ENCODE measurements at places on chromosomes 7 and 10. TPM values are rescaled to one million over a fixed set of nuclear protein-coding genes. Genes with fewer than 3 reads are reported as not detected.

PNLIPRP3 gene
- total RNA-seq, result not detected

PGAM2 gene
- 0.66 TPM for total RNA-seq

OIT3 gene
- total RNA-seq, result not detected

HOXA1 gene
- total RNA-seq, result 0.42 TPM

EPO gene
- total RNA-seq, result not detected

- no peak for DNase-seq
- no peaks in the 10 kb centered on the region for H3K27me3 ChIP-seq
- no peak overlapping the region for H3K4me3 ChIP-seq
- H3K4me1 ChIP-seq, result peaks cover 8% of the 10 kb centered on the region
These were observed 114.3 kb upstream of the NOBOX start for GRCh38 chr7:144517749-144518148.

DNA sequence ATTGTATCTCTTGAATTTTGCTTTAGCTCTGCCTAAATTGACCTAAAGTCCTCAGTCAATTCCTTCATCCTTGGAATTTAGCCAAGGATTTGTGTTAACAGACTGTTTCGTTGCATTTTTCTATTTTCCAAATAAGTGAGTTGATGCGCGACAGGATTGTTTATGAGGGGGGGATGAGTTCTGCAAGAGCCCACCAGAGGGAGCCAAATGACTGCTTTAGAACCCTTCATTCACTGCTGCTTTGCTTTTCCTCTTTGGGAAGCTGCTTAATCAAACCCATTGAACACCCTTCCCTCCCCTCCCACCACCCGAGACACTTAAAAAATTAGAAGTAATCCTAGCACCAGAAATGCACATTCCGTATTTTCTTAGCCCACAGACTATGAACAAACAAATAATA lies 33.7 kb upstream of the PTF1A start:
- H3K36me3 ChIP-seq, result no peaks in the 10 kb centered on the region
- peak; percentile 86 for DNase-seq
- H3K27ac ChIP-seq, result no peak overlapping the region

GRCh38 chr7:100065452-100066186 lies 15.9 kb downstream of the ZNF3 start:
- no peak for DNase-seq
- peaks cover 25% of the 10 kb centered on the region for H3K36me3 ChIP-seq
- H3K27ac ChIP-seq, result peak overlapping the region; percentile 60
- peaks cover 14% of the 10 kb centered on the region for H3K4me1 ChIP-seq
- H3K4me3 ChIP-seq, result no peak overlapping the region

- H3K36me3 ChIP-seq, result no peaks in the 10 kb centered on the region
- no peaks in the 10 kb centered on the region for H3K4me1 ChIP-seq
- H3K27me3 ChIP-seq, result no peaks in the 10 kb centered on the region
- no peak overlapping the region for H3K4me3 ChIP-seq
- no peak overlapping the region for H3K27ac ChIP-seq
These were observed 282.1 kb downstream of the KCND2 start for GRCh38 chr7:120554960-120555571.

DNA sequence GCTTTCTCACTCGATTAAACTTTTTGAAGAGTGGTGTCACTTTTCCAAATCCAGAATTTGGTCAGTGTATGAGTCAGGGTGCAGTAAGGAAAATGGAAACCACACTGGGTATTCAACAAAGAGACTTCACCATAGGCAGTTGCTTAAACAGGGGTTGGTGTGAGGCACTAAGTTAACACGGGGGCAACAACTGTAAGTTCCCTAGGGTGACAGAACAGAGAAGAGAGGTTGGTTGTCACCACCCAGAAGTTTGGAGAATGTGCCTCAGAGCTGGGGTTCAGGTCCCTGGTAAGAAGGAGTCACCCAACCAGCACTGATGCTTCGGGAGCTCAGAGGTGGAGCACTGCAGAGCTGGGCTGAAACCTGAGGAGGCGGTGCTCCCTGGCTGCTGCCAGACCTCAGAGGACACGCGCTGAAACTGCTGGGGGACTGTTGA lies 170.4 kb downstream of the ARID5B start:
- H3K4me1 ChIP-seq, result peaks cover 71% of the 10 kb centered on the region
- H3K27ac ChIP-seq, result no peak overlapping the region
- H3K4me3 ChIP-seq, result no peak overlapping the region
- H3K27me3 ChIP-seq, result no peaks in the 10 kb centered on the region
- no peak for DNase-seq

DNA sequence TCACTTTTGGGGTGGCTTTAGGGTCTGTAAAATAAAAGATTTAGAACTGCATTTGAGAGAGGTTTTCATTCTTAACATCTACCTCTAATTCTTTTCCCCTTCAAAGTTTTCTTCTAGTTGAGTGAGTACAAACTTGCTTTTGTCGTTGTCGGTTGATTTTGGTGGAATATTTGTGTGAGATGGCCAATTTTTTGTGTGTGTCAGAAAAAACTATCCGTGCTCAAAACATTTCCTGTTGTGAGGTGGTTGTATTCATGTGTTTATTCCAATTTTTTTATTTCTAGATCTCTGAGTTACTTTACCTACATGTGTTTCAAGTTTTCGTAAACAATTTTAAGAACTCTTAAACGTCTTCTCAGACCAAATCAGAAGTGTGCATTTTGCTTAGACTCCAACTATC lies 1.6 kb downstream of the AHR start:
- peak overlapping the region; percentile 95 for H3K27ac ChIP-seq
- H3K4me3 ChIP-seq, result peak overlapping the region; percentile 92
- no peaks in the 10 kb centered on the region for H3K36me3 ChIP-seq
- DNase-seq, result no peak
- H3K27me3 ChIP-seq, result no peaks in the 10 kb centered on the region

DNA sequence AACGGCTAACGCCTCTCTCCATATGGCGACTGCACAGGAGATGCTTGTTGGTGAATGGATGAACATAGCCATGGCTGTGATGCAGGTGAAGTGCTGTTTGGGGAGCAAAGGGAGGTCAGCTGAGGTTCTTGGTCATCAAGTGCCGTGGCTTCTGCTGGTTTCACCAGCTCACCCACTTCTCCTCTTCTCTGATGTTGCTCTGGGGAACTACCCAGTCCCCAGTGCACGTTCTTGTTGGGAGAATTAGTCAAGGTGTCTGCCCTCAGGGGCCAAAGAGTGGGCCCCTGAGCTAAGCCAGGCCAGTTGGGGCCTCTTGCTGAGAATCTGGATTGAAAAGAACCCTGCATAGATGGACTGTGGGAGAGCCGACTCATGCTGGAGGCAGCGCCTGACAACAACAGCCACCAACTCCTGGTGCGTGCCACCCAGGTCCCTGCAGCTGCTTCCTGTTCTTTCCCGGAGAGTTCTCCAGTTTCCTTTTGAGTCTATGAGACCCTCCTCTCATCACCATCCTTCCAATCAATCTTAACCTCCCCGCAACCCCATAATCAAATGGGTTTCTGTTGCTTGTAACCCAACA lies 3.0 kb downstream of the BTBD16 start:
- no peak overlapping the region for H3K27ac ChIP-seq
- no peaks in the 10 kb centered on the region for H3K27me3 ChIP-seq
- H3K4me1 ChIP-seq, result no peaks in the 10 kb centered on the region
- no peak overlapping the region for H3K4me3 ChIP-seq
- no peak for DNase-seq
- H3K36me3 ChIP-seq, result peaks cover 21% of the 10 kb centered on the region

GRCh38 chr7:6157685-6158423 lies 114.6 kb downstream of the CYTH3 start:
- H3K27ac ChIP-seq, result no peak overlapping the region
- no peak overlapping the region for H3K4me3 ChIP-seq
- peaks cover 32% of the 10 kb centered on the region for H3K4me1 ChIP-seq
- no peaks in the 10 kb centered on the region for H3K27me3 ChIP-seq

DNA sequence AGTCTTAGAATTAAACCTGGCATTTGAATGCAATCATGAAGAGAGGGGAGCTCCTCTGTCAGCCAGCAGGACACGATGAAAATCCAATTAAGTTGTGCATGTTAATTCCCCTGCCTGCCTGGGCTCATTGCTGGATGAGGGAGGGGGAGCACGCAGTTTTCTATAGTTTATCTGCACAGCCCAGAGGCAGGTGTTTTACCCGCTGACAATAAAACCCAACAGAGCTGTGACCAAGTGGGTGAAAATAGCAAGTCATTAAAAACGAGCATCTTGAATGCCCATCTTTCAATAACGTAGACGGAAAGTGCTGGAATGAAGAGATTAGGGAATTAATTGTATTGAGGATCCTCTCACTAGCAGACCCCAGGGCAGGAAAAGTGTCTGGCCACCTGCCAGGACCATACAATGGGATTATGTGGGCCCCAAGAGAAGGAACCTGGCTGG lies 100.1 kb upstream of the FAM20C start:
- DNase-seq, result no peak
- no peak overlapping the region for H3K27ac ChIP-seq
- no peaks in the 10 kb centered on the region for H3K27me3 ChIP-seq
- peaks cover 27% of the 10 kb centered on the region for H3K4me1 ChIP-seq
- H3K4me3 ChIP-seq, result no peak overlapping the region

GRCh38 chr7:35256256-35257175 lies 2.6 kb upstream of the TBX20 start:
- no peak for DNase-seq
- peaks cover 4% of the 10 kb centered on the region for H3K27me3 ChIP-seq
- H3K27ac ChIP-seq, result no peak overlapping the region
- H3K4me1 ChIP-seq, result peaks cover 34% of the 10 kb centered on the region
- H3K4me3 ChIP-seq, result no peak overlapping the region

DNA sequence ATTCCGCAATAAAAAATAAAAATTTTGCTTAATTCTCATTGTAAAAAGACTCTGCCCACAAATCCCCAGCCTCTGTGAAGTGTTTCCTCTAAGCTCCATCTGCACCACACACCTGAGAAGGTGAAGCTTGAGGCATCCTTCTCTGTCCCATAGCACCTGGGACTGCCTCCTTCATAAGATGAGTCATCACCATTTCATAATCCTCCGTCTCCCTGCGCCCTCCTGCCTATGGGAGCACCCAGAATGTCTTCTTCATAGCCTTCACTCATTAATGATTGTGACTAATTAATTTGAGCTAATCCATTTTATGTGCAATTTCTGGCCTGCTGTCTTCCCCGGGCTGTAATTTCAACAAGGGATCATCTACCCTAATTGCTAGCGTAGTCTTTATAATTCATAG lies 90.3 kb downstream of the WDR11 start:
- H3K4me1 ChIP-seq, result peaks cover 19% of the 10 kb centered on the region
- DNase-seq, result no peak
- H3K4me3 ChIP-seq, result no peak overlapping the region
- no peak overlapping the region for H3K27ac ChIP-seq
- no peaks in the 10 kb centered on the region for H3K36me3 ChIP-seq

DNA sequence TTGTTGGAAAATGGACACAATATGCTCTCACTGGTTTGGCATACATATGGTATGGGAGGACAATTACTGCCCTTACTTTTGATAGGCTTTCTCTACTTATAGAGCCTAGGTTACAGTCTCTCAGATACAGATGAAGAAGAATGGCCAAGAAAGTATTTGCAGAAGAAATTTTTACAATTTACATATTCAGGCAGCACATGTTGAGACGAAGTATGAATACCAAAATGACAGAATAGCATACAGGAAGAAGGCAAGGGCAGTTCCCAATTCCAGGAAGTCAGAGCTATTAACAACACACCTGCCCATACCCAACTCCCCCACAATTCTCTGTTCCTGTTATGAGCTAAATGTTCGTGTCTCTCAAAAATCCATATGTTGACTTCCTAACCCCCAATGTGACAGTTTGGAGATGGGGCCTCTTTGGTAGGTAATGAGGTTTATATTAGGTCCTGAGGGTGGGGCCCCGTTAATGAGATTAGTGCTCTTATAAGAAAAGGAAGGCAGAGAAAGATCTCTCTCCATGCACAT lies 67.8 kb downstream of the DOCK4 start:
- no peak overlapping the region for H3K4me3 ChIP-seq
- H3K27me3 ChIP-seq, result no peaks in the 10 kb centered on the region
- DNase-seq, result no peak
- H3K4me1 ChIP-seq, result peaks cover 27% of the 10 kb centered on the region
- H3K36me3 ChIP-seq, result no peaks in the 10 kb centered on the region
- no peak overlapping the region for H3K27ac ChIP-seq

DNA sequence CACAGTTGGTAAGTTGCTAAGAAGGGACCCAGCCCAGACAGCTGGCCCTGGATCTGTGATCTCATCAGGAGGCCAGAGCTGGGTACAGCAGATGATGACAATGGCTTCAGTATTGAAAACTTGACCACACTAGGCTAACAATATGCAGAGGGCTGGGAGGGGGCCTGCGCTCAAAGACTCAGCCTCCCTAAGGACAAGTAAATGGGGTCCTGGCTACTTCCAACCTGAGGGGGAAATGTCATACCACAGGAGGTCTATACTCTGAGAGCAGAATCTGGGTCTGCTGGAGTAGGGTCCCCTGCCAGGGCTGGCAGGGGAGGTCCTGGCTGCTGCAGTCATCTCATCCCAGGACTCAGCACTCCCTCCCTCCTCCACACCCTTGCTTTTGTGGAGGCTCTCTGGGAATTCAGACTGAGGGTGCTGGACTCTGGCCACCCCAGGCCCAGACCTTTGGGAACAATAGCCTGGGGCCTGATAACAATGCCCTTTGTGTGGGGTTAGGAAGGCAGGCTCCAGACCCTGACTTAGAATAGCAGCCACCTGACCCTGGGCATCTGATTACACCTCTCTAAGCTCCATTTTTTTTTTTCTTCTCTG lies 1.4 kb downstream of the FXYD4 start:
- no peak overlapping the region for H3K4me3 ChIP-seq
- no peak overlapping the region for H3K27ac ChIP-seq
- no peaks in the 10 kb centered on the region for H3K27me3 ChIP-seq
- DNase-seq, result no peak
- H3K4me1 ChIP-seq, result no peaks in the 10 kb centered on the region

DNA sequence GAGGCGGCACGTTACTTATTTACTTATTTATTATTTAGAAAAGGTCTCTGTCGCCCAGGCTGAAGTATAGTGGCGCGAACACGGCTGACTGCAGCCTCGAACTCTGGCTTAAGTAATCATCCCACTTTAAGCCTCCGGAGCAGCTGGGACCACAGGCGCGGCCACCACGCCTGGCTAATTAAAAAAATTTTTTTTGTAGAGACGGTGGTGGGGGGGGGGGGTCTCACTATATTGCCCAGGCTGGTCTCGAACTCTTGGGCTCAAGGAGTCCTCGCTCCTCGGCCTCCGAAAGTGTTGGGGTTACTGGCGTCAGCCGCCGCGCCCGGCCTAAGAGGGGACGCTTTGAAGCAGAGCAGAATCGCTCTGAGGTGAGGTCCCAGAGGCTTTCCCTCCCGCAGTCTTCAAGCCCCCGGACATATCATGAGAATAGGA lies 675 bp upstream of the FRAT2 start:
- peak overlapping the region; percentile 91 for H3K27ac ChIP-seq
- peak overlapping the region; percentile 77 for H3K4me3 ChIP-seq
- no peak for DNase-seq
- no peaks in the 10 kb centered on the region for H3K36me3 ChIP-seq

All from esophagus muscularis mucosa (tissue), 4 donors.